ENCODE measurements at places on chromosomes 2 and 18.

DNA sequence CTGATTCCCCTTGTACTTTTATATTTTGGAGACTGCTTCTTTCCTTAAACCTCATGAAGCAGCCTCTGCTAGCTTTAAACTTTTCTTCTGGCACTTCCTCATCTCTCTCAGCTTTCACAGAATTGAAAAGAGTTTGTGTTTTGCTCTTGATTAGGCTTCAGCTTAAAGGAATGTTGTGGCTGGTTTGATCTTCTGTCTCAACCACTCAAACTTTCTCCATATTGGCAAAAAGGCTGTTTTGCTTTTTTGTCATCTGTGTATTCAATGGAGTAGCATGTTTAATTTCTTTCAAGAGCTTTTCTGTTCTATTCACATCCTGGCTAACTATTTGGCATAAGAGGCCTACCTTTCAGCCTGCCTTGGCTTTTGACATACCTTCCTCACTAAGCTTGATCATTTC lies 36.3 kb upstream of the MSTN start:
- no peak for DNase-seq

- DNase-seq: no peak
Measured at GRCh38 chr18:52190631-52191030, 149.4 kb upstream of the DCC start.

DNA sequence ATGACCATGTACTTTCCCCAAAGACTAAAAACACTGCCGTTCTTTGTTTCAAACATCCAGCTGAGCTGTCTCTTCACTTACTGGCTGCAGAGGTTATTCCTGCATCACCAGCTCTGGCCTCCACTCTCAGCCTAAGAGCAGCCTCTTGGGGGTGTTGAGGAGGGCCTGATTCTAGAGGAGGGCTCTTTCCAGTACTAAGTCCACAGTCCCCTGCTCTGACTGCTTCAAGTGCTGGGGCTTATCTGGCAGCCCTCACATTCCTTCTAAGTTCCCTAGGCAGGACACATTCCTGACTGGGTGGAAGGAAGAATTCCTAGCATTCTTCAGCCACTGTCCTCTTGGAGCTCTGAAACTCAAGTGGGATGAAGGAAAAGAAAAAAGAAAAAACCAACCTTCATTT lies 32.9 kb upstream of the EHBP1 start:
- DNase-seq: no peak

DNA sequence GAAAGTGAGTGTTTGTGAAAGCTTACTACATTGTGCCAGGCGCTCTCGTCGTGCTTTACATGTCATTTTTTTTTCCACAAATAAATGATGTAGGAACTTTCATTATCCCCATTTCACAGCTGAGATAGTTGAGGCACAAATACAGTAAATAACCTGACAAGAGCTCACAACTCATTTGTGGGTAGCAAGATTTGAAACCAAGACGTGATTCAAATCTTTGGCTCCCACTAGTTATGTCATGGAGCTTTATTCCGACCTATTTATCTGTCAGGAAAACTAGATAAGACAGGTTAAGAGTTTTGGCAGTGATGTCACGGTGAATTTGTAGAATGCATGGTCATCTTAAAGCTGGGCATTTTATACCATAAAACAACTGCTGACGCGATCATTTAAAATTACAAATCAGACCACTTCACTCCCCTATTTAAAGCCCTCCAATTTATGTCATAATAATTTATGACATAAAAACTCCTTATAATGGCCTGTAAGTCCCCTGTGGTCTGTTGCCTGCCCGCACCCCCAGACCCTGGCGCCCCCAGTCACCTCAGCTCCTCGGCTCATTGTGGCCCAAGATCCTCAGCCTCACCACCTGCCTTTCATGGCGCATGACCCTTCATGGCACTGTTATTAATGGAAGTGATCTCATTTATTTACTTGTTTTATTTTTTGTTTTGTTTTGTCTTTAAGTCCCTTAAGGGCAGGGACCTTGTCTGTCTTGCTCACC lies 678 bp upstream of the ZNF24 start:
- DNase-seq: no peak

GRCh38 chr2:97997784-97998392 lies 2.1 kb upstream of the TMEM131 start:
- DNase-seq: no peak

GRCh38 chr2:121137571-121137970 lies 147.4 kb downstream of the TFCP2L1 start:
- DNase-seq: no peak

Measured in stimulated activated CD4-positive, alpha-beta T cell treated with anti-CD3 and anti-CD28 coated beads, TNF-alpha, amount 100 ng/mL, for 1 hour (primary cell).